Smooth muscle cell of the umbilical artery (primary cell): ENCODE measurements at places on chromosomes 7 and 10. TPM values are rescaled to one million over a fixed set of nuclear protein-coding genes. Genes with fewer than 3 reads are reported as not detected.

The PPP1R17 gene
- total RNA-seq, result not detected in 2 replicates

The ZFAND4 gene
- total RNA-seq, result 5.0 and 6.6 TPM in 2 replicates

The GIMAP4 gene
- 0.23 and 0.59 TPM in 2 replicates for total RNA-seq

The HYAL4 gene
- not detected in 2 replicates for total RNA-seq

The STEAP2 gene
- 9.2 and 18.3 TPM in 2 replicates for total RNA-seq
